ENCODE measurements at places on chromosomes 2 and 18.
A peak's percentile ranks its signal among the peaks of the same experiment; 100 is the strongest.

DNA sequence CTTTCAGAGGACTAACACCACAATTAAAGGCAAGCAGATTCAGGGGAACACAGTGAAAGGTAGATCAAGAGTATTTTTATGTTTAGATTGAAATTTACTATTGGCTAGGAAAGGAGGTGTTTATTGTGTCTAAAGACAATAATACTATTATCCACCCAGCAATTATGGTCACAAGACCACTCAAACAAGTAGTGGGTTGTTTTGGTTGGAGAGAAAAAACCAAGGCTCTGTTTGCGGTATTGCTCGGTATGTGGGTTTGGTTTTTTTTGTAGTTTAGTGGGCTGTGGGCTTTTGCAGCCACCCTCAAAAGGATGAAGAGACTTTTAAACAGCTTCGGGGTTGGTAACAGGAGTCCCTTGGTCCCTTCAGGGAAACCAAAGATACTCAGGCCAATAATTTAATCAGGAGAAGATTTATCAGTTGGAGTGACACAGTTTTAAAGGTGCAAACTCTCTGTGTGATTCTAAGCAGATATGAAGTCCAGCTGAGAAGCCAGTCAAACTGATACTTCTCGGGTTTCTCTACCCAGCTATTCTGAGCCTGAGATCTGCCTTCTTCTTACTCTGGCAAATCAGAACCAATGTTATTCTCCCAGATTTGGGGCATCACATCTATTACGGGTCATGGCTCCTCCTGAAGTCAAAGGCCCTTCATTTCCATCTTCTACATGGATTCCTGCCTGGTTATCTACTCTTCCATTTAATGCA is 55.3 kb downstream of the DCC start:
- no peak for DNase-seq

DNA sequence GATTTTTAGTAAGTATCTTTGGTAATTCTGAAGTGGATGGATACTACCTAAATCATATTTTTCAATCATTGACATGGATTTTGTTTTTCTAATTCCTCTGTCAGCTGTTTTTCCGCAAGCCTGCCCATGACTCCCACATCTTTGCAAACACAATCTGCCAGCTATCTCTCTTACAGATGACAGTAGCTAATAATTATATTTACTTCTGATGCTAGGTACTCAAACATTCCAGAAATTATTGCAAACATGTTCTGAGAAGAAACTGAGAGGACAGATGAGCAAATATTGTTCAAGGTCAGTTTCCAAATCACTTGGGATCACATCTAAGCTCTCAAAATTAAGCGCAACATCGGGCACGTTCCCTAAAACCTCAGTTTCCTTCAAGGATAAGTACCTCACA is 270.0 kb upstream of the CDH19 start:
- no peak for DNase-seq

GRCh38 chr2:212311807-212312404 is 226.7 kb downstream of the ERBB4 start:
- no peak for DNase-seq

GRCh38 chr18:49486134-49486533 is 900 bp downstream of the C18orf32 start:
- peak; percentile 42 for DNase-seq

DNA sequence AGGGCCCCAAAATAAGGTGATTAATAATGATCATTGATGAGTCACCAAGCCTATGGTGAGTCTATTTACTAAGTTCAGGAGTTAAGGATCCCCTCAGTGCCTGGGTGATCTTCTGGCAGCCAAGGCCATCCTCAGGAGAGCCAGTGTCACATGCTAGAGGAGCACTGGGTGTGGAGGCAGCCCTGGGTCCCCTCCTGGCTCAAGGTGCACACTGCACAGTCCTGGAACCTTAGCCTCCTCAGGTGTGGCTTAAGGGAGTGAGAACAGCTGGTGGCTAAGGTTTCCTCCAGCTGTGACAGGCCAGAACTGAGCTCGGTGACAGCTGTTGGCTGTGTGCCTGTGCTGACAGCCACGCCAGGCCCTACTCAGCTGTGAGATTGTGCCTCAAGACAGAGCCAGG is 52.1 kb upstream of the ACAA2 start:
- no peak for DNase-seq

- DNase-seq, result peak; percentile 44
Measured at GRCh38 chr2:144456680-144457079, 63.2 kb downstream of the ZEB2 start.

DNA sequence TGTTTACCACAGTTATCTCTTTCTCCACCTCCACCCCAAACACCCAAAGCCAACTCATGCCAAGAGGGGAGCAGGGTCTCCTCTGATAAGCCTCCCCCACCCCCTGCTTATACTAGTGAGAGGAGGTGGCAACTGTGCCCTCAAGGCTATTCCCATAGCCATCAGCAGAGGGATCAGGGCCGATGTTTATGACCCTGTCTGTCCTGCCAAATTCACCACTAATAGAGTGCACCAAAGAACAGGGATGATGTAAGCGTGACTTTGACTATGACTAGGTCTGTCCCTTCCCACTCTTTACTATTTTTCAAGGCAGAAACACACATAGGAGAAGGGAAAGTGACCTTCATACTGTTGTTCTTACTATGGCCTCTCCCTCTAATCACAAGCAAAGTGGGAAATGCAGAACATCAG is 74.6 kb downstream of the CLHC1 start:
- no peak for DNase-seq

DNA sequence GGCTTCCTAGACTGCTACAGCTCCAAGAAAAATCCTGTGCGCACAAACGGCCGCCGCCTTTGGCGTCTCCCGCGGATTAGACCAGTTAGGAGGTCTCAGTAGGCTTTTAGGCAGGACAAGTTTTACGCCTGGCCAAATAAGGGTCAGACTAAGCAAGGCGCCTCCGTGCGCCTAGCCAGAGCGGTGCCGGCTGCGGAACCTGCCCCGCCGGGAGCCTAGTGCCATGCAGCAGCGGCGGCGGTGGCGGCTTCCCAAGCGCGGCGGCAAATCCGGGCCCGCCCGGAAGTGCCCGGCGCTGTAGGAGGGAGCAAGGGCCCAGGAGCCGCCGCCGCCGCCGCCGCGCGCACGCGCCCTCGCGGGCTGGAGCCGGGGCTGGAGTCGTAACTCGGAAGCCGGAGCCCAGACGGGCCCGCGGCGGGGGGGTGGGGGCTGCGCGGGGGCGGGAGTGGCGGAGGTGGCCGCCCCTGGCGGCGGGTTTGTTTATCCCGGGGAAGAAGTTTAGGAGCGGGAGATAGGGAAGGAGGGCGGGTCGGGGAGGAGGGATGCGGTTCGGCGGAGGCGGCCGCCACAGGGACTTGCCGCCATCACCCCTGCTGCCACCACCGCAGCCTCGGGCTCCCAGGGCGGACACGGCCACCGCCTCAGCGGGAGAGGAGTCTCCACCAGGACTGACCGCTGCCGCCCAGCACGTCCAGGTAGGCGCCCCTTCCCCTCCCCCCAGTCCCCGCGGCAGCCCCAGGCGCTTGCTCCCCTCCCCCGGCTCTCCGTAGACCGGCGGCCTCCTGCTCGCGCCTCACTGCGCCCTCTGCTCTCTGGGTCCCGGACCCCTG is at the start of gene SPOPL:
SPOPL (plus strand) TSS at position 346 of the 830 bp plus-strand sequence. CDS start 48,447 bp downstream, outside the sequence.
- peak; percentile 88 for DNase-seq

- no peak for DNase-seq
Measured at GRCh38 chr2:239611222-239611795, 210.5 kb upstream of the HDAC4 start.

GRCh38 chr2:163132850-163133249 is 294.3 kb upstream of the KCNH7 start:
- DNase-seq, result peak; percentile 6

GRCh38 chr18:46310258-46310657 is 206.1 kb downstream of the HAUS1 start:
- no peak for DNase-seq

GRCh38 chr18:44687421-44687820 is 6.7 kb downstream of the SETBP1 start:
- DNase-seq, result no peak

GRCh38 chr2:177317857-177318256 is 53.3 kb upstream of the NFE2L2 start:
- DNase-seq, result no peak

DNA sequence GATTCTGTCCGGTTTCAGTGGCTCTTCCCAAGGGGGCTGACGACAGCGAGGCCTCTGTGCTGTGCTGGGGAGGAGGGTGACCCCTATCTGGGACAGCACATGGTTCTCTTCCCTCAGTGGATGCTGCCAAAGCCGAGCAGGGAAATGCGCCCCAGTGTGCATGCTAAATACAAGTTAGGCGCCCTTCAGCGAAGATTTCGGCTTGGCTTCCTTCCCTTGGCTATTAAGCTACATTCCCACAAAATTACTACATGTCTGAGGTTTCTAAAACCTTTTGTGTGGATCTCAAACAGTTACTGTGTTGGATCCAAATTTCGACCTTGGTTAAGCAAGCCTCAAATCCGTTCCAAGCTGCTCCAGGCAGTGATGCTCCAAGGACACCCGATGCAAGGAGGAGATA is 440.3 kb downstream of the NRXN1 start:
- no peak for DNase-seq

GRCh38 chr2:85722519-85722918 is 28.4 kb downstream of the GNLY start:
- no peak for DNase-seq

DNA sequence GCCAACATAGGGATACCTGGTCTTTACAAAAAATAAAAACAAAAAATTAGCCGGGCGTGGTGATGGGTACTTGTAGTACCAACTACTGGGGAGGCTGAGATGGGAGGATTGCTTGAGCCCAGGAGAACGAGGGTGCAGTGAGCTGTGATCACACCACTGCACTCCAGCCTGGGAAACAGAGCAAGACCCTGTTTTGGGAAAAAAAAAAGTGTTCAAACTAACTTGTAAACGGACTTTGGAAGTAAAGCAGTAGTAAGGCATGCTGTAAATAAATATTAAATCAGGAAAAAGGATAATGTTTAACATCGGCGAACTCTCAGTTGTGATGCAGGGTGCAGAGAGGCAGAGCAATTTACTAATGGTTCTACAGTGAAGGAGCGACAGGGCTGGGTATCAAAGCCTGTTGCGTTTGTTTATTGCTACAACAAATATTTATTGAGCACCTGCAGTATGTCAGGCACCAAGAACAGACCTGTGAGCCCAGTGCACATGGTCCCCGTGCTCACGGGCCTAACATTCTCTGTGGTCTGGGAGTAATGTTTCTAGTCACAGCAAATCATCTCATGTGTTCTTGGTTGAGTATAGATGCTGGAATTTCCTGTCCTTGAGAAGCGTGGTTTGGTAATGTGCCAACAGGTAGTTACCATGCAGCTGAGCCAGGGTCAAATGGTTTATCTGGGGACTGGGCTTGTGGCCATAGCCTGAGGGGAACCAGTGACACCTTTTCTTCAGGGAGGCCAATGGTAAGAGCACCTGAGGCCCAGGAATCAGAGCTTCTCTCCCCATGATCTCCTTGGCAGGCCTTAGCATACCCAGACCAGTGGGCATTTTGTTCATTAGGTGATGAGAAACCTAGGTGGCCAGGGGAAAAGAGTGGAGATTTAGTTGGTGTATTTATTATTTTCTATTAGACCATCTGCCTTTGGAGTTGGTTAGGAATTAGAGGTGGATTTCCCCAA is 27.9 kb upstream of the GREB1 start:
- DNase-seq, result no peak
